Fibroblast of mammary gland (primary cell): ENCODE measurements at places on chromosomes 3 and 15.
A peak's percentile ranks its signal among the peaks of the same experiment; 100 is the strongest.

DNA sequence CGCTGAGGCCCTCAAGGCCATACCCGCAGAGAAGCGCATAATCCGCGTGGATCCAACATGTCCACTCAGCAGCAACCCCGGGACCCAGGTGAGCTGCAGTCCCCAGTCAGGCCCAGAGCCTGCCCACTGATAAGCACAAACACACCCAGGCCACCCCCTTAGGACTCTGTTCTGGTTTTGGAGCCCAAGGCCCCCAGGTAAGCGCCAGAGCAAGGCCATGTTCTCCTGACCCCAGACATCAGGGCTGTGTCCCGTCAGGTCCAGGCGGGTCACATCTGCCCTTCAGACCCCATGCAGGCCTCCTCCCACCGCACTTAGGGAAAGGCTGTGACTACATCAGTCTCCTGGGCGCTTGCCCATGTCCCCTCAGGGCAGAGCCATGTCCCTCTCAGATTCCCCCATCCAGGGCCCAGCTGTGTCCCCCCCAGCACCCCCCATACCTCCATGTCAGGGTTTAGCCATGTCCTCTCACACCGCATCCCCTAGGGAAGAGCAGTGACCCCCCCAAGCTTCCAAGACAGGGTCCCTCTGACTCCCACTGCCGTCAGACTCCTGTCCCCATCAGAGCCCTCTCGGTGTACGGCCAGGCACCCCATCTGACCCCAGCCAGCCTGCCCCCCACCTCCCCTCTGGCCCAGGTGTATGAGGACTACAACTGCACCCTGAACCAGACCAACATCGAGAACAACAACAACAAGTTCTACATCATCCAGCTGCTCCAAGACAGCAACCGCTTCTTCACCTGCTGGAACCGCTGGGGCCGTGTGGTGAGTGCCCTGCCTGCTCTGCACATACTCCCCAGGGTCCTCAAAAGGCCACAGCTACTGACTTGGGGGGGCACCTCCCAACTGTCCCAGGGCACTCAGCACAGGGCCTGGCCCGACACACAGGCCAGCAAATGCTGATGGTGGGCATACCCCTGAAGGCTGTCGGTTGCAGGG lies 1.6 kb downstream of the PARP3 start:
- DNase-seq: no peak

GRCh38 chr3:194637066-194637465 lies 3.8 kb upstream of the TMEM44 start:
- no peak for DNase-seq

DNA sequence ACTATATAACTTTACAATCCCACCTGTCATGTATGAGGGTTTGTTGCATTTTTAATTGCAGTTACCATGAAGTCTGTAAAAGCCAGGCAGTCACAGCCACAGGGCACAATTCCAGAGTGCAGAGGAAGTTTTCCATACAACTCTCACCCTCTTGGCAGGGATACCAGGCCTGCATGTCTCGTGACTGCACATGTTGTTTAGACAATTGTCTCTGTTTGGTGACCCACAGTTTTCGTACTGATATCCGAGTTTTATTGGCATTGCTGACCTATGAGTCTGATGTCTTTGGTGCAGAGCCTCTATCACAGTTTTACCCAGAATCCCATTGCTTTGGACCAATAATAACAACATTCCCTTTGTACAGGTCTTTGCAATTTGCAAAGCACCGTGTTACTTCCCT lies 24.9 kb upstream of the MYZAP start:
- no peak for DNase-seq

- DNase-seq: peak; percentile 47
These were observed 30.4 kb downstream of the SKIL start for GRCh38 chr3:170387950-170388349.

DNA sequence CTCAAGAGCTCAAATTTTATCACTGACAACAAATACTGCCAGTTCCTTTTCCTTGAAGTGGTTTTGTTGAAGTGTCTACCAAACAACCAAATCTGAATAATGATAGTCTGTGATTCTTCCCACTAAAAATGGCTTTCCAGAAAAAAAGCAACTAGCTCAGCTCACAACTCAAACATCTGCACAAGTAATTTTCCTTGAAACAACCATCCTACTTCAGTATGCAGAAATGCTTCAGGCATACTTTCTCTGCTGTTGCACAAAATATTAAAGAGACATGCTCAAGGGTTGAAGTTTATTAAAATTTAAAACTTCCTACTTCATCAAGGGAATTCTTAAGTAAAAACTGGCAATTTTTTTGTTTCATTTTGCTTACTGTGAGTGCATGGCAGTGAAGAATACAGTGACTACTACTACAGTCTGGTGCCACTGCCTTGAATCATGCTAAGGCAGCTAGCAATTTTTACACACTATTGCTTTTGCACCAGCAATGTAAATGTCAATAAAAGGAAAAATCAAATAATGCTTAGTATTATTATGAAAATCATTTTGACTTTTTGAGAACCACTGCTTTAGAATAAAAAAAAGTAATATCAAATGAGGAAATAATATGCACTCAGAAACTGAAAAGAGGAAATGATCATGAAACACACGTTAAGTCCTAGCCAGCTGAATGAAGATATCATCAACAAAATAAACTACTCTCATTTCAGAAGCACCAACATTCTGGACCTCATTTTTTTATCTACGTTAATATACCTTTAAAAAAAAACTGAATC lies 33.6 kb downstream of the VPS13C start:
- DNase-seq: no peak

DNA sequence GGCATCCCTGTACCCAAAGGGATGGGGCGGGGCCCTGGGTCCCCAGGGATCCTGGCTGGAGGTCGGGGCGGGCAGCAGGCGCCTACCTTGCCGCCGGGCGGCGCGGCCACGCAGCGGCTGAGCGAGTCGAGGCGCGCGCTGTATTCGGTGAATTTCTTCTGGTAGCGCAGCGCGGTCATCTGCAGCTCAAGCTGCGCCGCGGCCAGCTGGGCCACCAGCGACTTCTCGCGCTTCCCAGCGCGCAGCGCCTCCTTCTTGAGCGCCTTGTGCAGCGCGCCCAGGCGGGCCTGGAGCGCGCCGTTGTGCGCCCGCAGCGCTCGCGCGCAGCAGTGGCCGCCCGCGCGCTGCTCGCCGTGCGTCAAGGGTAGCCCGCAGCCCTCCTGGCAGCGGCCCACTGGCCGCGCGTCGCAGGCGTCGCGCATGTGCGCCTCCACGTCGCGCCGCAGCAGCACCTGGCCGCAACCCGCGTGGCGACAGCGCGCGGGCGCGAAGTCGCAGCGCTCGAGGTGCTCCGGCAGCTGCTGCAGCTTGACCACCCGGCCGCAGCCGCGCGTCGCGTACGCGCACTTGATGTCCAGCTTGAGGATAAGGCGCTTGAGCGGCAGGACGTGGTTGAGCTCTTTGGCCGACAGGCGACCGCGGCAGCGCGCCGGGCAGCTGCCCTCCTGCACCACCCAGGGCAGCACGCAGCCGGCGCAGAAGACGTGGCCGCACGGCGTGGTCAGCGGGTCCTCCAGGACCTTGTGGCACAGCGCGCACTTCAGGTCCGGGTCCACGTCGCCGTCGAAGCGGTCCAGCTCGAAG lies 522 bp downstream of the PDZRN3 start:
- peak; percentile 75 for DNase-seq

DNA sequence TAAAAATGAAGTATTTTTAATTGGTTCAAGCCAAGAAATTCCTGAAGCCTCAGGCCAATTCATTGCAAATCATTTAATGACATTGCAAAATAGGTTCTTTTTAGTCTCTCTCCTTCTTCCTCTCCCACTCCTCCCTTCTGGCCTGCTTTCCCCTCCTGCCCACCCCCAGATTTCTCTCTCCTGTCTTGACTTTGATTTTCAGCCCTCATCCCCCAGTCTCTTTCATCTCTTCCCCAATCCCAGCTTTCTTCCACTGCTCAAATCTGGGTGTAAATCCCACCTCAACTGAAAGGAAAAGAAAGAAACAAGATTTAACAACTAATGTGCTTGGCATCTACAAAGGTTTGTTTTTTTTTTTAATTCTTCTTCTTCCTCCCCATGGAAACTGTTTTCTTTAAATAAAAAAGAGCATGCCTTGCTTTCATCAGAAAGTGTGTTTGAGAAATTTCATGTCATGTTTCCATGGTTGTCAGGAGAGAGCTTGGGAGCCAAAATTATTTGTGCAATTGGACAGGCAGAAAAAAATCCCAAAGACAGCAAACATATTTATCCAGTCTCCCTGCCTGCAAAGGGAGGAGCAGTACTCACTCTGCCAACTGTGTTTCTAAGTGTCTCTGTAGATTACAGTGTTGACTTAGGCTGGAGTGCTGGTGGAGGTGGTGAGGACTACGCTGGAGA lies 50.4 kb downstream of the BOC start:
- peak; percentile 40 for DNase-seq
